EH (cell line): ENCODE measurements at places on chromosomes 2 and 18.

- peak; percentile 89 for DNase-seq
Observed at GRCh38 chr2:188788621-188789020, 185.6 kb upstream of the COL3A1 start.

DNA sequence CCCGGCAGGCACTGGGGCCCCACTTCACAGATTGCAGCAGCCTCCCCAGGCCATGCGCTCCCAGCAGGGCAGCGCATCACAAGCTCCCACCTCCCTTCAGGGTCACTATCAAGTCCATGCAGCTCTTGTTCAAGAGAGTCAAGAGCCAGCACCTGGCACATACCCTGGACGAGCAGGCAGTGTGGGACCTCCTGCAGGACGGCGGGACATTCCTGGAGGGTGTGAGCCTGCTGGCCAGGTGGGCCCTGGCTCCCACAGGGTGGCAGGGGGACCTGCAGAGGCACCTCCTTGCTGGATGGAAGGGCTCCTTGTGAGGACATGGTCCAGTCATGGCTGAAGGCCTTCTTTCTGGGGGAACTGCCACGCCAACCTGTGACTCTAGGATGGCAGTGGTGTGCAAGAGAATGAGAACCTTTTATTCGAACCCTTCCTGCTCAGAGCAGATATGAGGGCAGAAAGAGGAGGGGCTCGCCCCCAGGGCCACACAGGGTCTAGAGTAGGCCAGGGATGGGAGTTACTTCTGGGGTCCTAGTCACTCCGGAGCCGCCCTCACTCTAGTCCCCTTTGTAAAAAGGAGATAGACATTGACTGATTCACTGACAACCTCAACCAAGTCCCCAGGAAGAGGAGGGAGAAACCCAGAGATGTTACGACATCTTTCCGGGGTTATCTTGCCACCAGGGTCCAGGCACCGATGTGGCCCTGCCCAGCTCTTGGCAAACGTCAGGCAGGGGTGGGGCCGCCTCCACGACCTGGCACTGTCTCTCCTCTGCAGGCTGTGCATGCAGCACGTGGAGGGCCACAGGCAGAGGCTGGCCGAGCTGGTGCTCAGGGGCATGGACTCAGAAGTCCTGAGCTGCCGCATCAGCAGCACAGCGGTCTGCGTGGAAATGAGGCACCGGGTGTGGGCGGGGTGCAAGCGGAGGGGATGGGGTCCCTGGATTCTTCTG lies 31.3 kb downstream of the HJURP start:
- no peak for DNase-seq

GRCh38 chr2:391696-392095 lies 103.8 kb upstream of the ALKAL2 start:
- DNase-seq = no peak

GRCh38 chr2:221546505-221547225 lies 25.4 kb downstream of the EPHA4 start:
- no peak for DNase-seq

DNA sequence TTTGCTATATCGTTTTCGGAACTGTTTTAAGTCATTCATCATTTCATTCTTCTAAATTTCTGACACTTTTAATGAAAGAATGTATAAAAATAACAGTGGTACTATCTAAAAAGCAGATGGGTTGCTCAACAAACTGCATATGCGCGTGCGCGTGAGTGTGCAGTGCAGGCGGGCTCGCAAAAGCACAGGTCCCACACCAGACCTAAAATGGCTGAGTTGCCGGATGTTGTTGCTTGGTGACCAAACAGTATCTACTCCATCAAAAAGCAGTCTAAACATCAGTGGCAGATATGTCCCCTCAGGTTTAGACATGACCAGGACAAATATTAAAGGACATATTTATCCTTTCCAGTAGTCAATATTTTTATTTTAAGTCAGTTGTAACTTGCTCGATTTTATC lies 5.1 kb downstream of the NOL4 start:
- no peak for DNase-seq
